Natural killer cell (primary cell): ENCODE measurements at places on chromosomes 7 and 10. TPM values are rescaled to one million over a fixed set of nuclear protein-coding genes. Genes with fewer than 3 reads are reported as not detected.

DNA sequence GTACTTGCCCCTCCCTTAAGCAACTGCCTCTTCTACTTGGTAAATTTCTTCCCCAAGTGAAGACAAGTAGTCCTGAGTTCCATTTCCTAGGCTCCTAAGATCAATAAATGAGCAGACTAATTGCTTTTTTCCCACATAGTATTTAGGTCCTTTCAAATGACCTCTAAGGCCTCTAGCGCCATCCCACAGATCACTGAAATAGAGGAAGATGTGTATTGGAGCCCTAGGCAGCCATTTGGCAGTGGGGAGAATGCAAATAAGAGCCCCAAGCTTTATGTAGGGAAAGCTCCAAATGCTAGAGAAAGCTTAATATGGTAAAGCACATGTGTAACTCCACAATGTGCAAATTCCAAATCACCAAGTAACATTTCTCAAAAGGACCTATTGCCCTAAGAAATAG lies 316.5 kb upstream of the PHF14 start:
- DNase-seq, result no peak

DNA sequence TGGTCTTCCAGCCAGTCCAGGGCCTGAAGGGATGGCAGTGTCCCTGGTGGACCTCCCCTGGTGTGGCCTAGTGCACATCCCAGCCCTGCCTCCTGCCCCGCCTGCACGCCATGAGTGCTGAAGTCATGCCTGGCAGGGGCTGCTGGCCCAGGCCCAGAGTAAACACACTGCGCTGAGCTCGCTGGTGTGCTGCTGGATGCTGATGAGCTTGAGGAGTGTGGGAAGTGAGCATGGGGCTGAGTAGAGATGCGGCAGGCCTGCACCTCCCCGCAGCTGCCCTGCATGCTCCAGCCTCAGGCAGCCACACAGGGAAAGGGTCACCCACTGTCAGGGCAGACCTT lies 43.2 kb downstream of the HTRA1 start:
- no peak for DNase-seq

DNA sequence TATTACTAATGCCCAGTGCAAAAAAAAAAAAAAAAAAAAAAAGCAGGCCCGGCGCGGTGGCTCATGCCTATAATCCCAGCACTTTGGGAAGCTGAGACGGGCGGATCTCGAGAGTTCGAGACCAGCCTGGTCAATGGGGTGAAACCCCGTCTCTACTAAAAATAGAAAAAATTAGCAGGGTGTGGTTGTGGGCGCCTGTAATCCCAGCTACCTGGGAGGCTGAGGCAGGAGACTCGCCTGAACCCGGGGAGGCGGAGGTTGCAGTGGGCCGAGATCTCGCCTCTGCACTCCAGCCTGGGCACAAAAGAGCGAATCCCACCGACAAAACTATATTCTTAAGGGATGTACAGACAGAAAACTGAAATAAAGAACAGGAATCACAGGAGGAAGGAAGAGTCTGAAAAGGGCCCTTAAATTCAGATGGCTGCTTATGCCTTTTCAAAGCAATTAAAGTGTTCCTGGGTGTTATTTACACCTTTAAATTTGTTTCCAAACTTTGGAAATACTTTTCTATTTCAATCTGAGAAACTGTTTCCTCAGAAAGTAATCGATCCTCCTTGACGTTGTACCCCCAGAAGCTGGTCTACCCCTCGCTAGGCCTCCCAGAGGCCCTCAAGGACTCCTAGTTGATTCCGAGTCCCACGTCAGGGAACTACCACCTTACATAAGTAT lies 2.0 kb upstream of the KMT2E start:
- DNase-seq, result peak; percentile 33

DNA sequence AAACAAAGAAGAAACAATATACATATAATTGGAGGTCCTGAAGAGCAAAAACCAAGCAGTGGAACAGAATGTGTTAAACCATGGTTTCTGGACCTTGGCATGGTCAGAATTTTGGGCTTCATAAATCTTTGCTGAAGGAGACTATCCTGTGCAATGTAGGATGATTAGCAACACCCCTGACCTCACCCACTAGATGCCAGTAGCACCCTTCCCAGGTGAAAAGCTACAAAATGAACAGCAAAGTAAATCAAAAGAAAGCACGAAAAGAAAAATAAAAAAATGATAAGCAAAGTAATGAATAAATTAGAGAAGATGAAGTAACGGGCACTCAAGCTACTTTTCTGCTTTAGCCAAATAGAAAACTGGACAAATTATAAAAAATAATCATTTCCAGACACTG lies 19.2 kb upstream of the ZPBP start:
- no peak for DNase-seq

DNA sequence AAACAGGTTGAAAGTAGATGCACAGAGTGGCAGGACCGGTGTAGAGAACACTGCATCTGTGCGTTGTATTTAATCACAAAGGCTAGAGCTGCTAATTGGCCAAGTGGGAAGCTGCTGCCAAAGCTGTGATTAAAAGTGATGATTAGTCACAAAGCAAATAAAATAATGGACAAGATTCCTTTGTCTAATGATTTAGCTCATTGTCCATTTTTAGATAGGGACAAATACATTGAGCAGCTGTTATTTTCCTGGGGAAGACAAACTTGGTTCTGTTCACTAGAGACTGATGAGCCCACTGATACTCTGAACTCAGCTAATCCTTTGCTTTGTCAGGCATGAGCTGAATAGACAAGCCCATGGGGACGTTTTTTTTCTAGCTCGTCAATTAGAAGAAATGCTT lies 19.7 kb downstream of the UBE3C start:
- no peak for DNase-seq

- DNase-seq, result no peak
Measured at GRCh38 chr10:3825244-3825643, 40.2 kb upstream of the KLF6 start.

- no peak for DNase-seq
Measured at GRCh38 chr10:34333513-34333912, 481.6 kb downstream of the PARD3 start.

Gene STEAP1B
- not detected for total RNA-seq

Gene HGF
- total RNA-seq, result 0.43 TPM

- DNase-seq, result no peak
Measured at GRCh38 chr7:101893341-101894082, 76.1 kb downstream of the CUX1 start.
